NCI-H1436 (cell line): ENCODE measurements at places on chromosomes 5 and 9.

- DNase-seq, result no peak
These were observed 184.9 kb upstream of the IL12B start for GRCh38 chr5:159515197-159515596.

- no peak for DNase-seq
These were observed 137.9 kb downstream of the GNAQ start for GRCh38 chr9:77893706-77894105.

- DNase-seq, result no peak
These were observed 26.4 kb upstream of the TOMM5 start for GRCh38 chr9:37618817-37619216.

GRCh38 chr5:159764283-159765134 is 151.8 kb upstream of the ADRA1B start:
- DNase-seq, result no peak

DNA sequence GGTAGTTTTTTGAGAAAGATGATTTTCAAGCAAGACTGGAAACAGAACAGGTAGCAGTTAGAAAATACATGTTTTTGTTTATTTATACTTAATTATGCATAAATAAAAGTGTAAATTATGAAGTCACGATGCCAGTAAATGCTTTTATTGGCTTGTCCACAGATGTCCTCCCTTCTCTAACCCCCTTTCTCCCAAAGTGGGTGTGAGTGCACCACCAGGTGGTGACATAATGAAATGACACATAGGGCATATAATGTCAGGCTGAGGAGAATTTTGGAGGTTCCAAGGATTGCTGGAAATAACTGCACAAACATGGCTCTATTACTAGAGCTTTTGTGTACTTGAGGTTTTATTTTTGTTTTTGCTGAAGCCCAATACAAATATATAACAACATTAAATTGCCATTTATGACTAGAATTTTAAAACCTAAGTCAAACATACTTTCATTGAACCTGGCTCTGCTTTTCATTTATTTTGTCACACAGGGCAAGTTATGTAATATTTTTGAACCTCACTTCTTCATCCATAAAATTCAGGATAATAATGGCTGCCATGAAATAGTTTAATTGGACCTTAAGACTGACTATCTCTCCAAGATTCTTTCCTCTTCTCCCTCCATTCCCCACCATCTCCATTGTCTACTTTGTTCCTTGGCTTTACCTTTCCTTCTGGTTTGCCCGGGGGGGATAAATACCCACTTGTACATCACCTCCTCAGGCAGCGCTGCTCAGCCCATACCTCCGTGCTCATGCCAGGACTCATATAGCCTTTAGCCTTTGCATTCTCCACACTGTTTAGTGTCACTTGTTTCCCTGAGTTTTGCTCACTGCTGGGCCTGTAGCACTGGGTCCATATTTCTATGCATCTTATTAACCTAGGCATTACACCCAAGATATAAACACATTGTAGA is 168.8 kb downstream of the PDE4D start:
- peak; percentile 44 for DNase-seq

DNA sequence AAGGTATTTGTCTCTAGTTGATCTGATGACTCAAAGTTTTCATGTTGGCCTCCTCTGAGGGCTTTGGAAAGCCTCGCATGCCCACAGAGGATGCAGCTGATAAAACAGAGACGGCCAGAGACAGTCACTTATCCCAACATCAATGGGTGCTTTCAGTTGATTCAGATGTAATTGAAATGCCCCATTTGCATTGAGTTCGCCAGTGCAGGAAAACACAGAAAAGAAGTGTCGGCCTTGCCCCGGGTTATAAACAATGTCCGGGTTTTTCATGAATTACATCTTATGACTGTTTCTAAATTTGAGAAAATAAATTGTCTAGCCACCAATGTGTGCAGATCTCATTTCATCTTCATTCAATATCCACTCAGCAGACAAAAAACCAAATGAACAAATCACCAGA is 42.2 kb upstream of the ICE1 start:
- no peak for DNase-seq

- DNase-seq, result no peak
These were observed 140.1 kb downstream of the FGF1 start for GRCh38 chr5:142545650-142546322.

- no peak for DNase-seq
These were observed 12.4 kb downstream of the PTGS1 start for GRCh38 chr9:122382901-122383850.

DNA sequence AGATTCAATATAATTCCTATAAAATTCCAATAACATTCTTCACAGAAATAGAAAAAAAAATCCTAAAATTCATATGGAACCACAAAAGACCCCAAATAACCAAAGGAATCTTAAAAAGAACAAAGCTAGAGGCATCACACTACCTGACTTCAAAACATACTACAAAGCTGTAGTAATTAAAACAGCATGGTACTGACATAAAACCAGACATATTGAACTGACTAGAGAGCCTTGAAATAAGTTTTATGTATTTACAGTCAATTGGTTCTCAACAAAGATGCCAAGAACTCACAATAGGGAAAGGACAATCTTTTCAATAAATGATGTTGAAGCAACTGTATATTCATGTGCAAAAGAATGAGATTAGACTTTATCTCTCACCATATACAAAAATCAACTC is 36.9 kb downstream of the BTNL9 start:
- DNase-seq, result no peak

- no peak for DNase-seq
These were observed 236.4 kb upstream of the DAB2 start for GRCh38 chr5:39661026-39661779.

DNA sequence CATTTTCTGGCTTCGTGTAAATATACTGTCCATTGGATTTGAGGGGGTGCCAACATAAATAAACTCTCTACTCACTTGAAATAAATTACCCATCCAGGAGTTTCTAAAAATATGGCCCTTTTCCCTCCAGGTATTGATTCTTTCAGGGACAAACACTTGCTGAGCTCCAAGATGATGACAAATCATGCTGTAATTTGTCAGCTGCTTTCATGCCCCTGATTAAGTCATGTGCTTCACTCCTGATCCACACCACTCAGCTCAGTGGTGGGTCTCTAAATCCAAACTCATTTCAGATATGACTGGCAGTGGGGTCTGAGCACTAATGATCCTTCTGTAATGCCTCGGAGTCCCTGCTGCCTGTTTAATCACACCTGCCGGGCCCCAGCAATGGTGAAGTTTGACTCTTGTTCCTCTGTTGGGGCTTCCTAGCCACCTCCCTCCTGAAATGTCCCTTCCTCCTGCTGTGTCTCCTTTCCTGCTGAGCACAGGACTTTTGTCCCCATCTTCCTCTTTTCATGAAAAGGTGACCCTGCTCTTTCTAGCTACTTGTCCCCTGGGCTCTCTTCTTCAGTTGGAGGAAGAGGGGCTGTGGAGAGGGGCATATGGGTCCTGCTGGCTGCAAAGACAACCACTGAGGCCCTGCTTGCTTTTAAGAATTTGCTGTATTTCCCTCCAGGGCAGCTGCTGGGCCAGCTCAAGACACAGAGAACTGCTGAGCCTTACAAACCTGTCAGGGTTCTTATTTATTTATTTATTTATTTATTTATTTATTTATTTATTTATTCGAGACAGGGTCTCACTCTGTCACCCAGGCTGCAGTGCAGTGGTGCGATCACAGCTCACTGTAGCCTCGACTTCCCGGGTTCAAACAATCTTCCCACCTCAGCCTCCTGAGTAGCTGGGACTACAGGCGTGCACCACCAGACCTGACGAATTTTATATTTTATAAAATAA is 200.0 kb downstream of the ATP10B start:
- no peak for DNase-seq

DNA sequence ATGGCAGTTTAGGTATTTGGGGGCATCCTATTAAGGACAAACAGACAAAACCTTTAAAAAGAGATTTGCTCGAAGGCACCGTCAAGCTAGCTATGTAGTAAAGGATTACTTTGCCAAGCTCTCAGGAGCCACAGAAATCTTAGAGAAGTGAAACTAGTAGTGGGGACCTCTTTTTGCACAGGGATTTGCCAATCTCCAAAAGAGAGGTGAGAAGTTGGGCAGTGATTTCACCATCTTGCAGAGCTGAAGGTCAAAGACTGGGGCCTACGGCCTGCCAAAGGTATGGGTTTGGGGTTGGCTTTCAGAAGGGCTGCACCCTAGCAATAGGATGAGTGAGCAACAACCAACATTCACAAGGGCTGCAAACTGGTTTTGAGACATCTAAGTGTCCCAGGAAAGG is 1.6 kb upstream of the FCN1 start:
- no peak for DNase-seq

DNA sequence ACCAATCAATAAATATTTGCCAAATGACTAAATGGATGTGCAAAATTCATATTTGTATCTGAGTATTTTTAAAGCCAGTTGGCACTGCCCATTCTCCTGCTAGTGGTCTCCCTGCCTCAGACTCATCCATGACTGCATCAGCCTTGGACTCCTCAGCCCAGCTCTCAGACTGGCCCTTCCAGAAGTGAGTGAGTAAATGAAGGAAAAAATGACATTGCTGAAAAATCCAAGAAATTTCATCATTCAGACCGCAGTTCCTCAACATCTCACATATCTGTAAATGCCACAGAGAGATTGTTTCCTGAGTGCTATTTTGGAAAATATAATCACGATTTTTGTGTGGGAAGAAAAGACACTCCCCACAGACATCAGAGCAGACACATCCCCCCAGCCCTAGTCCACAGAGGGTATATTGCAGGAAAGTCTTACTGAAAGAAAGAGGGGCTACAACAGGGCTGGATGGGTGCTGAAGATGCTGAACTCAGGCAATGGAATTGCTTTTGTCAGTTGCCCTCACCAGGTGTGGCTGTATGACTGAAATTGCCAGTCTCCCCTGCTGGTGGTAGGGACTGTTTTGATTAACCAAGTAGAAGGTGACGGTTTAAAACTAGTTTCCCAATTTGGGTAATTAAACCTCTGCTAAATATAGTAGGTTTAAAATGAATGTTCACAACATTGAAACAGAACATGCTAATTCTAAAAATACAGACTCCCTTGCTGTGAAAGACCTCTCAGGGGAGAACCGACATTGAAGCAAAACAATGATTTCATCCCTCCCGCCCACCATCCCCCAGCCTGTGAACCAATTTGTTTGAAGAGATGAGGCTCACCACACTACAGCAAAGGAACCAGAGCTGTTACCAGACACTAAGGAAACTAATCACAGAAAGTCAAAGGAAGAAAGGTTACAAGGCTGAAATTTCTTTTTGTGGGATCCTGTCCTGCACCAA is 158.8 kb downstream of the DEPDC1B start:
- DNase-seq, result no peak

DNA sequence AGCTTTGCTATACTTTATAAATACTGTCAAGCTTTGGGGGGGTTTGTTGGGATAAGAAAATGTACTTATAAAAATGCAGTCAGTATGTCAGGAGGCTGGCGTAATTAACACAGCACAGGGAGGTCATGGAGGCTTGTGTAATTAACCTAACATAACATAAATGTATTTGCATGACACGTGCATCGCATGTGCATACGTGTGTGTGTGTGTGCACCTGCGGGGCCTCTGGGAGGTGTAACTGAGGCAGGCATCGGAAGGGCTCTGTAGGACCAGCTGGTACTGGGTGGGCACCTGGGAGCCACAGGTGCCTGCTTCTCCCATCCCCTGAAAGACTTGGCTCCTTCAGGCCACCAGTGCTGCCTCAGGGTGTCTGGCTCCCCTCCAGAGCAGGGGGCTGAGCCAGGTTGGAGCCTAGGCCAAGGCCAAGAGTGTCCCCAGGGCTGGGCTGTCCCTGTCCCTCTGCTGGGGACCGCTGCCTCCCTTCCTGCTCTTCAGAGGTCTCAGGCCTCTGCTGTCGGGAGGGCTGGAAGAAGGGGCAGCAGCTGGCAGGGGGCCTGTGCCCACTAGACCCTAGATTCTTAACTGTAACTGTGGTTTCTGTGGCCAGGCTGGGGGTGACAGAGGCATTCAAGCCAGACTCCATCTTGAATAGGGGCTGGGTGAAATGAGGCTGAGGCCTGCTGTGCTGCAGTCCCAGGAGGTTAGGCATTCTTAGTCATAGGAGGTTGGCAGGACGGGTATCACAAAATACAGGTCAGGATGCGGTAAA is 9.0 kb downstream of the FCN2 start:
- no peak for DNase-seq

- DNase-seq, result no peak
These were observed 14.9 kb upstream of the TMEM38B start for GRCh38 chr9:105679257-105680022.

DNA sequence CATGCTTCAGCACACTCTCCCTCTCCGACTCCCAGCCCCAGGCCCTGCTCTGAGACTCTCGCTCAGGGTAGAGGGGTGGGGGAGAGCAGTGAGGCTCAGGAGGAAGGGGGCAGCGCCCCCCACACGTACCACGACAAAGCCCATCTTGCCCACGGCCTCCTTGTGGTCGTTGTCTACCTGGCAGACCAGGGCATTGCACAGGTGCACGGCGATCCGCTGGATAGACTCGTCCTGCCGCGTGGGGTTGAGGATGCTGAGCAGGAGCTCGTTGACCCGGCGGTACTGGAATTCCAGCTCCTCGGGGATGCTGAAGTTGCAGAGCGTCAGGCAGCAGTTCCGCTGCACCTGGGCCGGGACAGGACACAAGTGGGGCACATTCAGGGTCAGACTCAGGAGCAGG is 18.5 kb upstream of the ZDHHC12 start:
- no peak for DNase-seq

DNA sequence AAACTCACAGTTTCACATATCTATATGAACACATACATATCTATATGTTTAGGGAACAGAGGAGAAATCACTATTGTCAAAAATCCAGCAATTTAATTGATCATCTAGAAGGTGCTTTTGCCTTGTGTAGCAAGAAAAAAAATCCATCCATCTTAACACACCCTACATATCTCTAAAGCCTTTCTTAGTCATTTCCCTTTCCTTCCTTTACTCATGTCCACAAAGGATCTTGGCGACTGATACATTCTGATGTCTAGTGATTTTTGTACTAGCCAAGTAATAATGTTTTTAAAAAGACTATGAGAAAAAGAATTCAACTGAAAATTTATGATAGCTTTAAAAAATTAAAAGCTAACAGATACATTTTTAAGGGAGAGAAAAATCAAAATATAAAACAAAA is 22.5 kb downstream of the ZDHHC21 start:
- no peak for DNase-seq

- DNase-seq, result no peak
These were observed 75.9 kb downstream of the NFIB start for GRCh38 chr9:14238079-14238478.

GRCh38 chr5:35319333-35320002 is 89.2 kb upstream of the PRLR start:
- DNase-seq, result no peak

DNA sequence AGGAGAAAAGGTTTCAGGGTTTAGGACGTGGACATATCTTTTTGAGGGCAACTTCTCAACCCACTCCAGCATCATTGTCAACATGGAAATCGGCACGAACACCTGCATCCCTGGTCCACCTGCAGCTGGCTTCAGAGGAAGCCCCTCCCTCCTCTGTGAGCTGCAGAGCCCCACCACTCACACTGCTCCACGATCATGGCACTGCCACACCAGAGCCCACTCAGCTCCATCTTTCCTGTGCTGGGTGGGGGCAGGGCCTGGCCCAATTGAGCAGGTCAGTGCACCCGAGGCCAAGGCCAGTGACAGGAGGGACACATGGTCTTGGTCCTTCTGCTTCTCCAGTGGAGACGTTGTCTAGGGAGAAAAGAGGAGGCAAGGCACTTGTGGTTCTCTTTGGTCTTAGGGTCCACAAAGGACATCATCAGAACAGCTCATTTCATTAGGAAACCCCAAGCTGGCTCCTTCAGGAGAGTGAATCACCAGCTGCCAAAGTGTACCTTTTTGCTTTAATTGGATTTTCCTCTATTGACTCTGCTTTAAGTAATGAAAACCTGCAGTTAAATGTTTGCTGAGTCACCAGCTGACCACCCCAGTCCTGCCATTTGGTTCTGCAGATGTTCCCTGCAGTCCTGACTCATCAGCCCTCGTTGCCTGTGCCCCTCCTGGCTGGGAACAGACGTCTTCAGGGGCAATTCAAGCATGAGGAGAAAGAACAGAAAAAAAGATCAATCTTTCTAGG is 56.2 kb downstream of the UBE2QL1 start:
- DNase-seq, result no peak
